ENCODE measurements at places on chromosomes 13 and 19. TPM values are rescaled to one million over a fixed set of nuclear protein-coding genes. Genes with fewer than 3 reads are reported as not detected.

KASH5 gene
- not detected for total RNA-seq

TLE6 gene
- 4.4 TPM for total RNA-seq

KDELR1 gene
- 434 TPM for total RNA-seq

SPACA4 gene
- not detected for total RNA-seq

LILRB1 gene
- not detected for total RNA-seq

FBXO27 gene
- total RNA-seq: 2.7 TPM

GPC6 gene
- total RNA-seq: 5.8 TPM

PDCD5 gene
- total RNA-seq: 402 TPM

SIAH3 gene
- not detected for total RNA-seq

ZNF541 gene
- not detected for total RNA-seq

SIGLEC12 gene
- not detected for total RNA-seq

SOX1 gene
- total RNA-seq: not detected

KLK3 gene
- total RNA-seq: not detected

ZNF432 gene
- 2.5 TPM for total RNA-seq

ZNF358 gene
- 17.2 TPM for total RNA-seq

COMP gene
- 0.09 TPM for total RNA-seq

NLRP9 gene
- not detected for total RNA-seq

DDX49 gene
- 40.6 TPM for total RNA-seq

WDR87 gene
- not detected for total RNA-seq

PCDH20 gene
- total RNA-seq: not detected

CLEC4M gene
- total RNA-seq: not detected

CGB1 gene
- total RNA-seq: not detected

FAM216B gene
- total RNA-seq: not detected

TNNI3 gene
- total RNA-seq: 13.4 TPM

GARIN5A gene
- 1.8 TPM for total RNA-seq

STAP2 gene
- total RNA-seq: not detected

OR7D2 gene
- total RNA-seq: not detected

NRTN gene
- total RNA-seq: 1.6 TPM
